Effector memory CD4-positive, alpha-beta T cell (primary cell): ENCODE measurements at places on chromosomes 3 and 15.

- DNase-seq, result no peak
These were observed 280.4 kb upstream of the TTC14 start for GRCh38 chr3:180321534-180321933.

DNA sequence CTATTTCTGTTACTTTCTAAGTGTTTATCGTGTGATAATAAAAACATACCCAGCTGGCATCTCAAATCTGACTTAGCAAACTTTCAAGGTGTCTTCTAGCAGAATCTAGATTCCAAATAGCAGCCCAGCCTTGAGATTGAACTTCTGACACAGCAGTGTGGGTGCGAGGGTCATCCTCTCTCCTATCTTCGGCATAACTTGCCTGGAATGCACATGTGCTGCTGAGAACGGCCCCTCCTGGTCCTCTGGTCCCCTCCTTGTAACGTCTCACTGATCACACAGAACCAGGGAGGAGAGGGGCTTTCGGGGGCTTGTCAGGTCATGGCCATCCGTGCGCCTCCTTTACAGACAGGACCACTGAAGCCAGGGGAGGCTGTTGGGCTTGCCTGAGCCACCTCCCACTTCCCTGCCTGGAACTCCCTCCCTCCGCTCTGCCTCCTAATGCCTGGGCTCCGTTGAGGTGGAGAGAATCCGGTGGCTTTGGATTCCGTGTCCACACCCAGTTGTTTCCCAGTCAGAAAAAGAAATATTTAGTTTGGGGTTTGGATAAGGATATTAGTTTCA, 344.4 kb upstream of the C2CD4B start:
- DNase-seq, result no peak

GRCh38 chr15:41967506-41968206, 4.7 kb downstream of the EHD4 start:
- DNase-seq, result no peak

DNA sequence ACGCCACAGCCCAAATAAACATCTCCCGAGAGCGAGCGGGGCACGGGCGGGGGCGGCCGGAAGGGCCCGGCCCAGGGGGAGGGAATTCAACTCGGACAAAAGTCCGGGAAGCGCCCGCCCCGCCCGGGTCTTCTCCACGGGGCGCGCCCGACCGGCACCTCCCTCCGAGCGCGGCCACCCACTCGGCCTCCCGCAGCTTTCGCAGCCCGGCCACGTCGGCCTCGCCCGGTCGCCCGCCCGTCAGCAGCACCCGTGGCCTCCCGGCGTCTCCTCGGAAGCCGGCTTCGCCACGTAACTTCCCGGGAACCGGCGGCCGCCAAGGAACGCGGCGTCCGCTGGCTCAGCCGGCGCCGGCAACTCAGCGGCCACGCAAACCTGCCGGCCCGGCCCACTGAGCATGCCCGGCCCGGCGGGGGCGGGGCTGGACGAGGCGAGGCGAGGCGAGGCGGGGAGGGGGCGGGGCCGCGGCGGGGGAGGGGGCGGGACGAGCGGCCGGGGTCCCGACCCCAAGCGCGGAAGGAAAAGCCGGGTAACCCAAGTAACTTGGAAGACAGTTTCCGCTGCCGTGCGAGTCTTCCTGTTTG, at the start of gene TJP1:
Gene TJP1 (minus strand): TSS at position 369 of the 584 bp plus-strand sequence. CDS start 440 bp downstream, outside the sequence.
- DNase-seq, result no peak

GRCh38 chr15:94263341-94264273, 32.2 kb downstream of the MCTP2 start:
- no peak for DNase-seq

- no peak for DNase-seq
These were observed 153.2 kb upstream of the THBS1 start for GRCh38 chr15:39427705-39428104.
